Caki2 (cell line): ENCODE measurements at places on chromosomes 7 and 10.

GRCh38 chr10:32386623-32387260, 39.8 kb upstream of the EPC1 start:
- DNase-seq, result no peak

GRCh38 chr10:72523062-72523461, 102.8 kb downstream of the MICU1 start:
- DNase-seq, result no peak

GRCh38 chr7:132441935-132442334, 134.3 kb downstream of the PLXNA4 start:
- no peak for DNase-seq

GRCh38 chr10:61257136-61257535, 196.0 kb downstream of the TMEM26 start:
- no peak for DNase-seq

- DNase-seq, result no peak
These were observed 154.0 kb downstream of the RAMP3 start for GRCh38 chr7:45311597-45311996.
